ENCODE measurements at places on chromosomes 6 and 20.

- no peak for DNase-seq
These were observed 137.8 kb downstream of the CEBPB start for GRCh38 chr20:50328222-50328979.

- no peak for DNase-seq
These were observed 74.9 kb downstream of the FOXO3 start for GRCh38 chr6:108635505-108636226.

DNA sequence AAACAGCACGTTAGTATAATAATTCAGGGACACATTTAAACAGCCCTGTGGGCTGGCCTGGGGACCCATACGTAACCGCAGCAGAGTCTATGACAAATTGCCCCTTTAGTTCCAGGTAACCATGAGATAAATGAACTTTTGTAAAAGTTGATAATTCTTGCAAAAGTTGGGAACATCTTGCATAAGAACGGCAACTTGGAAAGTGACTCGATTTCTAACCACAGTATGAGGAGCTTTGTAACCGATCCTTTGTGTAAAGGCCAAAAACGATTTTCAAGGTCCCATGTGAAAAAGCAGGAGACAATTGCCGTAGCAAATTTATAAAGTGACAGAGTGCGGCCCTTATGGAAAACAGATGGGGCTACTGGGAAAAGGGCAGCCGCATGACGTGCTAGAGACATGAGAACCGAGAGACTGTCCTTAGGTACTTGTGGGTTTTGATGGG, 81.6 kb downstream of the PSMG4 start:
- DNase-seq: no peak

DNA sequence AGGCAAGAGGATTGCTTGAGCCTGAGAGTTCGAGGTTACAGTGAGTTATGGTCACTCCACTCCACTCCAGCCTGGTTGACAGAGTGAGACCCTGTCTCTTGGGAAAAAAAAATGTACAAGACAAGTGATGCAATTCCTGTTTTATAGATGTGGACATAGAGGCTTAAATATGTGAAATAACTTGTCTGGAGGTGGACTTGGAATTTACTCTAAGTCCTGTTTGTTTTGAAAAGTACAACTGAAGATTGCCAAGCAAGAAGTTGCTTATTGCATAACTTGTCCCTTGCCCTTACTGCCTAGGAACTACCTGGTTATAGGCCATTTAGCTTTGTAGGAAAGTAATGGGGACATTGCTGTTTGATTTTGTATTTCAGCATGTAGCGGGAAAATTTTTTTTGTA, 26.0 kb upstream of the ADIG start:
- DNase-seq: no peak

DNA sequence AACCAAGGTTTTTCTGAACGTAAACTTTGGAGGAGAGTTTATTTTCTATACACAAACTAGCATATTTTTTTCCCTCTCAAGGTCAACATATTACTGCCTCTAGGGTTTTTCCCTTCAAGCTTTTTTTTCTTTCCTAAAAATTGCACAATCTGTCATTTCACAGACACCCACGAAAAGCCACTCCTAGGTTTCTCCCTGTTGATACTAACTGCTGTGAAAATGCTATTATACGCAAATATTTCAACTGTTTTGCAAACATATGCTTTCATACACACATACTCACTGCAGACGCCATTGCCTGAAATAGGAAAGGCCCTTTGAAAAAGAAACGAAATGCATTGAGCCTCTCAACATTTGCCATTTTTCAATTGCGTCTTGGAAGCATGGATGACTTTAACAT, 333.0 kb downstream of the CD83 start:
- DNase-seq: no peak

GRCh38 chr20:58219342-58219700, 9.1 kb downstream of the ANKRD60 start:
- DNase-seq: no peak

- DNase-seq: no peak
These were observed 24.5 kb downstream of the GZF1 start for GRCh38 chr20:23386304-23387117.

DNA sequence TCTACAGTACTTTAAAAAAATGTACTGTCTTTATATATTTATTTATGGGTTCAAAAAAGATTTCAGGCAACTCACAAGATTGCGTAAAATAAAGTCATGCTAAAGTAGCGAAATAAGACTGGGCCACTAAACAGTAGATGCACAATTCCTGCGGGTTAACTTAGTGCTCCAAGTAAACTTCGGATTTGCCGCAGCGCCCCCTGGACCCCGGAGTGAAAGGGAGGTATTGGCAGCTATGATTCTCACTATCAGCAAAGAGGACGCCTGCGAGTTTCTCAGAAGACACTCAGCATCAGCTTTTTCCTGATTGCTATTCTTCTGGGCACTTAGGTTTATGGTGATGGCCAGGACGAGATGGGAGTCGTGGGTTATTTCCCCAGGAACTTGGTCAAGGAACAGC, 1.4 kb downstream of the OTOR start:
- DNase-seq: no peak

DNA sequence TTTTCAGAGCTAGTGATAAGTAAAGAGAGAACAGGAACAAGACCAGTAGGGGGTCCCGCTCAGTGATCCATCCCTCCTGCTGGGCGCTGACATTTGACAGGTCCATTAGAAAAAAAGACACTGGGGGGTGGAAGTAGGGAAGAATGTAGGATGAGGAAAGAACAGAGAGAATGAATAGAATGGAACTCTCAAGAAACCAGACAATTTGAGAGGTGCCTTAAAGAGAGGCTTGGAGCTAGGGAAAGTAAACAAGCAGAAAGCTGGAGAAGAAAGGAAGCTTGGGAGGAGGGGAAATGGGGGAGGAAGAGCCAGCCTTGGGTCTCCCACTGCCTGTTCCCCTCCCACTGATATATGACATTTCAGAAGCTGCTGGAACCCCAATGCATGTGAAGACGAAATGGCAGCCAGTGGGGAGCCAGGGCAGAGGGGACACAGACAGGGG, 8.4 kb downstream of the GABBR1 start:
- no peak for DNase-seq

DNA sequence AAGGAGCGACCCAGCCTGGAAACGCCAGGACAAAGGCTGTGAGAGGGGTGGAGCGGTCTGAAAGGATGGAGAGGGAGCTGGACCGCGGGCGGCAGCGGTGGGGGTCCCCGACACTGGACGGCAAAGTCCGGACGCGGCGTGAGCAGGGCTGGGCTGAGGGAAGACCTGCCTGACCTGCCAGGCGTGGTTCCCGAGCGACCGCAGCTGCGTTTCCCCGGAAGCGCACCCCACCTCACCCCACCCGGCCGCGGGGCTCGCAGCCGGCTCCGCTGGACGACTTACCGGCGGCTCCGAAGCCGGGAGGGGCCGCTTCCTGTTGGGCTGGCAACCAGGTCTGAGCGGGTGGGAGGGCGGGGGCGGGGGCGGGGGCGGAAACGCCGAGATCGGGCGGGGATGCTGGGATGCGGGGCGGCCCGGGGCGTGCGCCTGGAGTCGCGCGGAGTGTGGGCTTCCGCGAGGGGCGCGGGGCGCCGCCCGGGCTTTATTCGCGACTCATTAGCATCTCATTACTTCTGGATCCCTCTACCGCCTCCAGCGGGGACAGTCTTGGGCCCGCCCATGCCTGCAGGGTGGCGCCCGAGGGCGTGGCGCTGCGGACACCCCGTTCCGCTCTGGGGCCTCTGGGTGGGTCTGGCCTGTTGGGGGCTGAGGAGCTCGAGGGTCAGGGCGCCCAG, at the start of gene MICAL1:
MICAL1 (minus strand) TSS at position 336 of the 674 bp plus-strand sequence. CDS start 1,576 bp downstream, outside the sequence.
- no peak for DNase-seq

DNA sequence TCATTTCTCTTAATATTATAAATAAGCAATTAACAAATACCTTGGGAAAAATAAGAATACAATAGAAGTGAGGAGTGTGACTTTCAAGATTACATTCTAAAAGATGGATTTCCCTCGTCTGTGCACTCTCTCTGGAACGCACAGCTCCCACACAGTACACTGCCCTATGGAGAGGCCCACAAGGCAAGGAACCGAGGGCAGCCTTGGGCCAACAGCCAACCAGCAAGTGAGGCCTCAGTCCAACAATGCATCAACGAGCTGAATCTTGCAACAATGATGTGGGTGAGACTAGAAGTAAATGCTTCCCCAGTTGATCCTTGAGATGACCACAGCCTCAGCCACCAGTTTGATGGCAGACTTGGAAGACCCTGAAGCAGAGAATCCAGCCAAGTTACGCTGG, 34.5 kb upstream of the AVP start:
- DNase-seq: no peak

GRCh38 chr6:159759645-159760044, 2.2 kb upstream of the ACAT2 start:
- DNase-seq: no peak

- DNase-seq: no peak
These were observed 45.7 kb downstream of the TAF4 start for GRCh38 chr20:62019881-62020492.

DNA sequence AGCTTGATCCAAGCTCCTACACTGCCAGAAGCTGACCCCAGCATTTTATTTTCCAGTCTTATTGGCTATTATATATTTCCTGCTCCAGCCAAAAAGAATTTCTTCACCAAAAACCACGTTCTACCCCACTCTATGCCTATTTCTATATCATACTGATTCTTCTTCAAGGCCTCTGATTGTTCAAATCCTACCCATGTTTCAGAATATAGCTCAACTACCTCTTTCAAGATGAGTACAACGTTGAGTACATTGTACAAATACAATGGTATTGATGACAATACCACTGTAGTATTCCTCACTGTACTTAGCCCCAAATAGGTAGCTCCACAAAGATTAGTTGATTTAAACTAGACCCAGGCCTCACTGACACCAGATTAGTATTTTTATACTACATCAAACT, 31.0 kb downstream of the ASCC3 start:
- no peak for DNase-seq

- peak; percentile 70 for DNase-seq
These were observed 544.6 kb downstream of the ADGRB3 start for GRCh38 chr6:69179681-69180080.

DNA sequence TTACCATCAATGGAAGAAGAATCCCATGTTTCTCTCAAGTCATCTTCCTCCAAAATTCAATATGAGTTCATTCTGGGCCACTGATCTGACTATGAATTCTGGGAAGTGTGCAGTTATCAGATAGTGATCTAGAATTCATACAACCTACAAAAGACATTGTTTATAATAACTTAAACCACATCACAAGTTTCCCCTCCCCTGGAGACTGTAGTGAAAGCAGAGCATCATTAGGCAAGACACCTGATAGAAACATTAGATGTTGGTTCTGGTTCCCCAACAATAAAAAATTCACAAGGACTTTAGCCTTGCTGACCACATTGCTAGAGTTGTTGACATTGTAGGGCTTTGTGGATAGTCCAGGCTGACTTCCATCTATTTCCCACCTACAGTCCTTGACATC, 506.4 kb upstream of the JAG1 start:
- DNase-seq: no peak

DNA sequence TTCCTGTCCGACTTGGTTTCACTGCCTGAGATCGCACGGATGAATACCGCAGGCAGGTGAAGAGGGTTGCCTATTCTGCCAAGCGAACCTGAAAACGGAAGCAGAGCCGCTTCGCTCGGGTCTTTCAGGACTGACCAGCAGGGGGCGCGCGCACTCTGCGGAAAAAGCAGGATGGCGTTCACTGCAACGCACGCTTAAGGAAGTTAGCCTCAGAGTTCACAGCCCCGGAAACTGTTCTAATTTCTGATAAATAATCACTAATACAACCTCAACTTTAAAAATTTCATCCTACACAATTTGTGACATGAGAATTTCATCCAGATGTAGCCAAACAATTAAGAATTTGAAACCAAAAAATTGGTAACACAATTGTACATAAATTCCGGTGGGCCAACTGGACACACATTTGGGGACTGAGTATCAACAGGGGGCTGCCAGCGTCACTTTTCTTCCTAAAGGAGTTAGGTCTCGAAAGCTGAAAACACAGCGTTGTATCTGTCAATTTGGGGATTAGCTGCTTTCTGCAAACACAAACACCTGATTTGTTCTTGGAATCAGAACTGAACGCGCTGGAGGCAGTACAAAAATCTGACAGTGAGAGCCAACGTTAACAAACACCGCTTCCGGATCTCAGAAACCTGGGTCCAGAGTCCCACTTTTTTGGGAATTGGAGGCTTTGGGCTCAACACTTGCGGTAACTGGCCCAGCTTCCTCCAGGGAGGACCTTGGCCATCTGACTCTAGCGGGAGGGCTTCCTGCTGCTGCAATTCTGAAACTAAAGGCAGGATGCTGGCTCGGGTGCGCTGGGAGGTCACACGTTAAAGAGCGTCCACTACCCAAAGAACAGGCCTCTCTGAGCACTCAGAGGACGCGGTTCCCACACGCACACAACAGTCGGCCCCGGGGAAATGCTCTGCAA, 8.8 kb downstream of the PXDC1 start:
- DNase-seq: no peak

GRCh38 chr6:22017766-22018165, 279.1 kb downstream of the PRL start:
- DNase-seq: no peak

- no peak for DNase-seq
These were observed 277.5 kb upstream of the MAN1A1 start for GRCh38 chr6:119626884-119627619.
